ENCODE measurements at places on chromosomes 2 and 18.

- DNase-seq = peak; percentile 93
These were observed 14.3 kb upstream of the MFF start for GRCh38 chr2:227310756-227311110.

DNA sequence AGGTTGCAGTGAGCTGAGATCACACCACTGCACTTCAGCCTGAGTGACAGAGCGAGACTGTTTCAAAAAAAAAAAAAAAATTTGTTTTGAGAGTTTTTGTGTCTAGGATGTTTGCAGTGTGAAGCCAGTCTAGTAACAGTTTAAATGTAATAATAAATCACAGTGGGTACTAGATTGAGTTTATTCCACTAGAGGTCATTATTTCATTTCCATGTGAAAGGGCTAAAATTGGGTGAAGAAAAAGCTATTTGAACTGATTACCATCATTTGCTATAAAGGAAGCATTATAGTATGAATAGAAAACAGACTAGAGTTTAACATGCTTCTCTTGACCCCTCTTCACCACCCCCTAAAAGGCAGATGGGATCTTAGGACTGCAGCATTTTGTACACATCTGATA is 20.3 kb downstream of the SNRPD1 start:
- DNase-seq = no peak

DNA sequence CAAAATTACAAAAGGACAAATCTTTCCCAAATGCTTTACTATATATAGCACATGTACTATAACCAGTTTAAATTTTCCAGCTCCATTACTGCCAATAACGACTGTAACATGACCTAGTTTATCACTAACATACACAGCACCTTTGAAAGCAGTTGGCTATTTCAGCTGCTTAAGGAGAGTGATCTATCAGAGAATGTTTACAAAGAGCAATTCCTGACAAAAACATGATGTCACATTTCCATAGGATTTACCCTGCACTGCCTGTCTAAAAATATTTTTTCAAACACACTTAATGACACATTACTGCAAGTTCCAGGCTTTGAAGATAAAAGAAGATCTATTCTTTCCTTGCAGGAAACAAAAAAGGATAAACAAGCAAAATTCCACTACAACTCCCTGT is 40.6 kb downstream of the ZNF516 start:
- DNase-seq = no peak

DNA sequence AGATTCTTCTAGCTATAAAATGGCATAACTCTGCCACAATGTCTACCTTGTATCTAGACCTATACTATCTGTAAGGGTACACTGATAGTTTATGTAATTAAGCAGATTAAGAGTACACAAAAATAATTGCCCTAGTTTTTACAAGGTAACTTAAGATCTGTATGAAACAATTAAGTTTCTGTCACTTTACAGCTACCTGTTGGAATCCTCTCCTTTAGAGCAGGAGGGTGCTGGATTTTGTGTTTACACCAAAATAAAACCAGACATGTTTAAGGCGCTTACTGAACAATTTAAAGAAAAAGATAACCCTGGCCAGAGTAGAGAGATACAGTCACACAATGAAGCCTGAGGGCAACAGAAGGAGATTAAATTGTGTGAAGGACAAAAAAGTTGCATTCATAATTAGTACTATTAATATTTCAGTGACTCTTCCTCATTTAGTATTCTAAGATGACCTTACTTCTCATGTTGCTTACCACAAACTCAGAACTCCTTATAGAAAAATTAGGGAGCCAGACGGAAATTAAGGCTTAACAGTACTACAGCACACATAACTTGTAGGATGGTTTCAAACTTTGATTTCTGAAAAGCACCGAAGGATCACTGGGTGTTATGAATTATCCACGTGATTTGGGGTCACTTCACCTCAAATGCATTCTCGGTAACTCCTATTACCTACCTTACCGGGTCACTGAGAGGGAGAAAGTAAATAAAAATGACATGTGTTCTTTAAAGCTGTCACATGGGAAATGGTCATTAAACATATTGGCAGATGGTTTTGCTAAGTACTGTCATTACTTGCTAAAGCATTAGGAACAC is 1.0 kb downstream of the DARS1 start:
- no peak for DNase-seq

DNA sequence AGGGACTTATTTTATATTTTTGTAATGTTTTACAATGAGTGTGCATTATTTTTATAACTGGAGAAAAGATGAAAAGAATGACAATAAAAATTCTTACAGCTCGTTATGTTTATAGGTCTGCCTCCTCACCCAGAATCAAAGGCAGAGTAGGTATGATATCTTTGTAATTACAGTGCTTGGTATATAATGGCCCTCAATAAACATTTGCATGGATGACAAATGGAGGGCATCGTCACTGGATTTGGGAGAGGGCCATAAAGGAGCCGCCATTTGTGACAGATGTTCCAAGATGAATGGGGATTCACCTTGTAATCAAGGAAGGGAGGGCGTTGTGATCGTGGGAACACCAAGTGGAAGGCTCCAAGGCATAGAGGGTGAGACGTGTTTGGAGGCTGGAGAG is 22.6 kb upstream of the GIGYF2 start:
- no peak for DNase-seq

DNA sequence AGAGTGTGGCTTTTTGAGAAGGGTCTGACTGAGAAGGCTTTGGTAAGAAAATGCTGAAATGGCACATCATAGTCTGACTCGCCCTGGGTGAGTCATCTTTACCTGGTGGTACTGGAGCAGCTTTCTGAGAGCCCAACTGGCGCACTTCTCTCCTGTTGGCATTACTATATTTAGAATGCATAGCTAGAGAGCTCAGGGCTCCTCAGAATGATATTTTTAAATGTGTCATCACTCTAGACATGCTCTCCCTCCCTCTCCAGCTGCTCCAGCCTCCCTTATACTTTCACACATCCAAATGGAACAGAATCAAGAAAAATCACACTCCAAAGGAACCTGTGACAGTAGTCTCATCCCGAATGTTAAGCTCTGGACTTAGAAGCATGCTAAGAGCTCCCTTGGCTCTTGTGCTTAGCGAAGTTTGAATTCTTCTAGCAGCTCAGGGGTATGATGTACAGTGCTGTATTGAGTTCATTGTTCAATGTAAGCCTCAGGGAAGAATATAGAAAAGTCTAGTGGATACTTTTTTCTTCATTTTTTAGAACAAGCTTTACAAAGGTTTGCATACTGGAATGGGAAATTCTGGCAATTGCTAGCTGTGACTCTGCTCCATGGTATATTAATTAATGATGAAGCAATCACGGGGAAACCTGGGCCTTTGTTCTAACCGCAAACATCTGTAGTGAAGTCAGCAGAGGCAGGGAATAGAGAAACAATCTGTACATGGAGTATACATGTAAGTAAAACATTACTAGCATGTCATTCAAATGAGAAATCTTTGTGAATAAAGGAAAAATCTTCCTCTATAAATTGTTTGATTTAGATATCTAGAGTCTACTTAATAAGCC is 751.2 kb upstream of the NRXN1 start:
- peak; percentile 50 for DNase-seq

DNA sequence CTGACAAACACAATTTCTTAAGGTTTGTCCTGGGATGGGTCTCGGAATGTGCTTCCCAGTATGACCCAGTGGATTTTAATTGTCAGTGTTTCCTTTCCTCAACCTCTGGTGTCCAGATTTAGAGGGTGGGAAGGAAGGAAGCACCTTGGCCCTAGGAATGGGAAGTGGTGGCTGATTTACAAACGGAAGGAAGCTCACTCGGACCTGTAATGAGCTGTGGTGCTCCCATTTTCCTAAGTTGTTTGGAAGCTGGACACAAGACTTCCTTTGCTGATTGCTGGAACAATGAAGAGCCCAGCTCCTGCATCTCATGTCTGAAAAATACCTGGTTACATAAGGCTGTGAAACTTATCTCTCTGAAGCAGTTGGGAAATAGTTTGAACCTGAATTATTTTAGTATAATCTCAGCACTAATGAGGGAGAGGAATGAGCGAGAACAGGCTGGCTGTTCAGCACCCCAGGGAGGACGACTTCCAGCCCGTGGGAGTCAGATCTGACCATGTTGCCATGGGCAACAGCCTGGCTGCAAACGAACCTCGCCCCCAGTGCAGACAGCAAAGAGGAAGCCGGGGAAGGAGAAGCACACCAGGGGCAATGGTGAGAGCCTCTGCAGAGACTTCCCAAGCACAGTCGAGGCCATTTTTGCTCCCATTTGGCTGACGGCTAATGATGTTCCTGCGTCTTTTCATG is 74.4 kb upstream of the ASB18 start:
- peak; percentile 42 for DNase-seq

DNA sequence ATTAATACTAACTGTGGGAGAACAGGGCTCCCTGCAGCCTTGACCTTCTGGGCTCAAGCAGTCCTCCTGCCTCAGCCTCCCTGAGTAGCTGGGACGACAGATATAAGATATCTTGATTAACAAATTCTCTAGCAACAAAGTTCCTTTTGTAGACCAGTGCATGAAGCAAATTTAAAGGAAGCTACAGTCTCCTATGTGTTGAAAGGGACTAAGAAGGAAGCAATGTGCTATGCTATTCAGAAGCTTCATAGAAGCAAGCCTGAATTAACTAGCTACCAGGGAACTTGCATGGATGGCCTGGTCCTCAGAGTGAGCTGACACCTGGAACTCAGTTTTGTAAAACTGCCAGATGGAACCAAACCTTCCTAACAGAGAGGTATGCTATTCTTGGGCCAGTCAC is 33.2 kb downstream of the RAPH1 start:
- no peak for DNase-seq

DNA sequence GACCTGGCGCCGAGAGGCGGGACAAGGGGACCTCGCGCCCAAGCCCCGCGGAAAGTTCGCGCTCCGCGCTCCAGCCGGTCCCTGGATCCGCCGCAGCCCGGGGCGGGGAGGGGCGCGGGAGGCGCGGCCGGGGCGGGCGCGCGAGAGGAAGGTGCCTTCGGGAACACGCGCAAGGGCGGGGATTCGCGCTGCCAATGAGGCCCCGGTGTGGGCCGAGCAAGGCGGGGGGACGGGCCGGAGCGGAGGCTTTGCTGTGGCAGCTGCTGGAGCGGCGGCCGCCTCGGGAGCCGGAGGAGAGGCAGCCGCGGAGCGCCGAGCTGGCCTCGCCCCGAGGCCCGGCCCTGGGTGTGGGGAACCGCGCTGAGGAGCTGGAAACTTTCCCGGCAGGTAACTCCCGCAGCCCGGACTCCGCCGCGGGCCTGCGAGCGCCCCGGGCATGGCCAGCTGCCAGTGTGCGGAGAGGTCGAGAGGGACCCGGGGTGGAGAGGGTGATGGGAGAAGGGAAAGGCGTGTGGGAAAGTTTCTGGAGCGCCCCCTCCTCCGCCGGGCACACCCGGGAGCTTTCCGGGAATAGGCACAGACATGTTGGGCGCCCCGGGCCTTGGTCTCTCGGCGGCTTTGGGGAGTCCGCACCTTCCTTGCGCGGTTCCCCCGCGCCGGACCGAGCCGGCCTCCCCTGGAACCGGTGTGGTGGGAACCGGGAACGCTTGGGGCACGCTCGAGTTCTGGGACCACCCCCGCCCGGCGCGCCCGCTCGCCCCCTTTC is at the start of gene TANC1:
TSS of gene TANC1 (plus strand) at position 245 of the 766 bp plus-strand sequence. CDS start 97,271 bp downstream, outside the sequence.
- peak; percentile 94 for DNase-seq

GRCh38 chr18:59659508-59660170 is 37.6 kb downstream of the CCBE1 start:
- DNase-seq = peak; percentile 56

All from kidney tubule cell (primary cell).